ENCODE measurements at places on chromosomes 7 and 10.

DNA sequence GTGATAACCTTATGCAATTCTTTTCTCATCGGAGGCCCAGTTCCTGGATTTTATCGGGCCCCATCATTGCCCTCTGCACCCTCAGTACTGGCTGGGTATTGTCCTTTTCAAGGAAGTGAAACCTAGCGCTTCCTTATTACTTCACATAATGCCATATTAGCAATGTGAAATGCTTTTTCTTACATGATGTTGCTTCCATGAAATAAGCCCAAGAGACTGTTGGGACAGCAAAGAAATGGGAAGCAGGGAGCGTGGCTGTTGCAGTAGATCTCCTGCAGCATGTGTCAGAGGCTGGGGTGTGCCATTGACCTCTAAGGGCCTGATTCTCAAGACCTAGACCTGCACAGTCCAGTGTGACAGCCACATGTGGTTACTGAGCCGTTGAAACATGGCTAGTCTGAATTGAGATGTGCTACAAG lies 8.1 kb downstream of the CHN2 start:
- no peak for DNase-seq

DNA sequence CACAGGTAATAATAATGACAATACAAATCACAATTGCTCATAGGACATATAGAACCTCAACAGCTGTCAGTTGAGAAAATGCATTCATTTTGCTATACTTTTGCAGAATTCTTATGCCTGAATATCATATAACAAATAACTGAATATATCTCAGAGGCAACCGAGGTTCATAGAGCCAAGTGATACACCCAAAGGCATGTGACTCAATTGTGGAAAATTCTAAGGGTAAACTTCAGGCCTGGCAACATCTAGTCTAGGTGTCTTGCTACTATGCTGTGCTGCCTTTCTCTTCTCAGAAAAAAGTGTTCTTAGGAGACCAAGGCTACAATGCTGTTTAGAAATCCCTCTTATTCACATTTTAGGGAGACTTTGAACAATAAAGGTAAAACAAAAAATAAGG lies 270.7 kb downstream of the BAMBI start:
- DNase-seq, result no peak

DNA sequence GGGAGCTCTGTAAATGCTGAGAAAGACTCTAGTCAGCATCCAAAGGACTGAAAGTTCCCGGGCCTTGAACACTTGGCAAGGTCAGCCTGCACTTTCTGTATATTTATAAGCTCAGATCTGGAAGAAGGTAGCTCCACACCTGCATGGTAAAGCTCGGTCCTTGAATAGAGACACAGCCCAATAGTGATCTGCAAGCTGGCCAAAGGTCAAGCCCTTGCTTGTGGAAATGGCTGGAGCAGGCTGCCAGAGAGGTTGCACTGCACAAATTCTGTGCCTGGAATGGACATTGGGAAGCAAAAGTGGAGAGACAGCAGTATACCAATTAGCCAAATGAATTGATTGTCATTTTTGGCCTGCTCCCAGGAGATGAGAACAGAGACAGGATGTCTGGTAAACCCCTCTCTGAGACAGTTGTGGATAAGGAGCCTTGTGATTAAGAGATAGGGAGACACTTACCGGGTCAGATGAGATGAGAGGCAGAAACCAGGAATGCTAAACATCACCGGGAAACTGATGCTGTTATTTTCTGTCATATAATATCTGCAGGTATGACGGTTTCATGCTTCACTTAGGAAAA lies 8.0 kb upstream of the FRA10AC1 start:
- DNase-seq, result peak; percentile 31

- no peak for DNase-seq
Measured at GRCh38 chr7:4759211-4759610, 16.2 kb upstream of the AP5Z1 start.

DNA sequence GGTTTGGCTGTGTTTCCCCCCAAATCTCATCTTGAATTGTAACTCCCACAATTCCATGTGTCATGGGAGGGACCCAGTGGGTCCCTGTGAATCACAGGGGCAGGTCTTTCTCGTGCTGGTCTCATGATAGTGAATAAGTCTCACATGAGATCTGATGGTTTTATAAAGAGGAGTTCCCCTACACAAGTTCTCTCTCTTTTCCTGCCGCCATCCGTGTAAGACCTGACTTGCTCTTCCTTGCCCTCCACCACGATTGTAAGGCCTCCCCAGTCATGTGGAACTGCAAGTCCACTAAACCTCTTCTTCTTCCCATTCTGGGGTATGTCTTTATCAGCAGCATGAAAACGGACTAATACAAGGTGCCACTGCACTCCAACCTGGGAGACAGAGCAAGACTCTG lies 329.2 kb downstream of the TNS3 start:
- DNase-seq, result no peak

- no peak for DNase-seq
Measured at GRCh38 chr7:139674341-139674740, 103.5 kb downstream of the HIPK2 start.

DNA sequence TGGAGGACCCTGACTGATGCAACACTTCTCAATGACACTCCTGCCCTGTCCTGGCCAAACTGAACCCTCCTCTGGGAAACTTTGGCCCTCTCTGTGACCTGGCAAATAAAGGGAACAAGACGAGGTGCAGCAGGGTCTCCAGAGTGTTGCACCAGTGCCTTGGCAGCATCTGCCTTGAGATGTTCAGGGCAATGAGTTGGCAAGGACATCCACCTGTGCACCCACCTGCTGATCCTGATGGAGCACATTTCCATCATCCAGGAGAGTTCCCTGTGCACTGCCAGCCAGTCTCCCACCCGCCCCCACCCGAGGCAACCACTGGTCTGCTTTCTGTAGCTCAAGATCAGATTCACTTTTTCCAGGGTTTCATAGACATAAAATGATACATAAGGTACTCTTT lies 407.4 kb downstream of the GRID1 start:
- DNase-seq, result no peak

- no peak for DNase-seq
Measured at GRCh38 chr7:37441386-37441760, 7.3 kb downstream of the ELMO1 start.

DNA sequence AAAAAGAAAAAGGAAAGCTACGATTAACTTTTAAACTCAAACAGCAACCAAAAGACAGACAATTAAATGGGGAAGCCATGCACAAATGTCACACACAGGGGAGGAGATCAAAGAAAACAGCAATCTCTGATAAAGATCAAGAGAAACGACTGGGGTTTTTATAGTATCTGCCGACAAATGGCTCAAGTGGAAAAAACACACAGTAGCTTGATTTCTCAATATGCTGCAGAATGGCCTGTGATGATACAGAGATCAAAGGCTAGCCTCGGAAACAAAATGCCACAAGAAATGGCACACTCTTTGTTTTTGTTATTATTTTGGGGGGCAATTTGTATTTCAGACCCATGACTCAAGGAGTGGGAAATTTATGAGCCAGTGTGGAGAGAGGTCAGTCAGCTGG lies 126.1 kb downstream of the TEX36 start:
- DNase-seq, result no peak

DNA sequence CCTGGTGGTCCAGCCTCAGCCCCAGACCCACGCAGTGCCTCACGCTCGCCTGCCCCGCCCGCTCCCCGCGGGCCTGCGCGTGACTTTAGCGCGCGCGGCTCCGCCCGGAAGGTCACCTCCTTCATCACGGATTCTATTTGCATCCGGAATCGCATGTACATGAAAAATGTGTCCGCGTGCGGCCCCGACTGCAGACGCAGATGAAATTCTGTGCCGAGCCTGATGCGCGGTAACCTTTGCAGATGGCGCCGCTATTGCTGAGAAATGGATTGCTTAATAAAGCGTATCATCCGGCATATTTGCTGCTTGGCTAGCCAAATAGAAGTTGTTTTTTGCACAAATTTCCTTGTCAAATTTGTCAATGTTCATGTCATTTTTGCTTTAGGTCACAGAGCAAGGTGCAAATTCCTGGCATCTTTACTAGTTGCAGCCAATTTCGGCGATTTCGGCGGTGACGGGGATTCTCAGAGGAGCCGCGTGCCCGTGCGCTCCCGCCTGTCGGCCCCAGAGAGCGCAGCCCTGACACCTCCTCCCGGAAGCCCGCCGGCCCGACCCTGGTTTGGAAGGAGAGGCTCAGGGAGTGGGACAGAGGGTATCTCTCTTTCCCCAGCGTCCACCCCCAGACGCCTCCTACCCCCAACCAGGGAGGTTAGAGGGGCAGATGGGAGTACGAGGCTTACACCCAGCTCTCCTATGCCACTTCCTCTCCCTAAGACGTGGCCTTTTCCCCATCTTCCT lies 85.9 kb upstream of the PAX2 start:
- DNase-seq, result no peak

DNA sequence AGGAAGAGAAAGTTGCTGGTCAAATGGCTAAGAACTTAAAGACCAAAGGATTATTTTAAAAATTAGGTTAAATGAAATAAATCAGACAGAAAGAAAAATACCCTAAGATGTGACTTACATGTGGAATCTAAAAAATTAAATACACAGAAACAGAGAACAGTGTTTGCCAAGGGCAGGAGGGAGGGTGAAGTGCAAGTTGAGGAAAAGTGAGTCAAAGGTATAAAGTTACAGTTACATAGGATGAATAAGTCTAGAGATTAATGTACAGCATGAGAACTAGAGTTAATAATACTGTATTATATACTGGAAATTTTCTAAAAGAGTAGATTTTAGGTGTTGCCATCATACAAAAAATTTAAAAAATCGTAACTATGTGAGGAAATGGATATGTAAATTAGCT lies 146.3 kb downstream of the MDFIC start:
- DNase-seq, result no peak

GRCh38 chr10:62810156-62810902 lies 5.8 kb downstream of the ADO start:
- DNase-seq, result no peak

DNA sequence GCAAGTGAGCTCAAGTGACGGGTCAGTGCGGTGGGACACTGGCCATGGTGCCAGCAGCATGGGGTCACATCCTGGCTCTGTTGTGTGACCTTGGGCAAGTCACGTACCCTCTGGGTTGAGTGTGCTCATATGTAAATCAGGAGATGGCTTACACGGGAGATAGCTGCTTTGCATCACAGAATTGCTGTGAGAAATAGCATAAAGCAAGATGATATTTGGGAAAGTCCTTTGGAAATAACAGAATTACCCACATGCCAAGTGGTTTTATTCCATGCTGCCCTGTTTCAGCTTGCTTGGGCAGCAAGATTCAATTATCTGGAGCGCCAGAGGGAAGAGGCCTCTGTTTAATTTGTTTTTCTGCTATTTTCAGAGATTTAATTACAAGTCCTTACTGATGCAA lies 48.9 kb downstream of the LYZL2 start:
- no peak for DNase-seq

DNA sequence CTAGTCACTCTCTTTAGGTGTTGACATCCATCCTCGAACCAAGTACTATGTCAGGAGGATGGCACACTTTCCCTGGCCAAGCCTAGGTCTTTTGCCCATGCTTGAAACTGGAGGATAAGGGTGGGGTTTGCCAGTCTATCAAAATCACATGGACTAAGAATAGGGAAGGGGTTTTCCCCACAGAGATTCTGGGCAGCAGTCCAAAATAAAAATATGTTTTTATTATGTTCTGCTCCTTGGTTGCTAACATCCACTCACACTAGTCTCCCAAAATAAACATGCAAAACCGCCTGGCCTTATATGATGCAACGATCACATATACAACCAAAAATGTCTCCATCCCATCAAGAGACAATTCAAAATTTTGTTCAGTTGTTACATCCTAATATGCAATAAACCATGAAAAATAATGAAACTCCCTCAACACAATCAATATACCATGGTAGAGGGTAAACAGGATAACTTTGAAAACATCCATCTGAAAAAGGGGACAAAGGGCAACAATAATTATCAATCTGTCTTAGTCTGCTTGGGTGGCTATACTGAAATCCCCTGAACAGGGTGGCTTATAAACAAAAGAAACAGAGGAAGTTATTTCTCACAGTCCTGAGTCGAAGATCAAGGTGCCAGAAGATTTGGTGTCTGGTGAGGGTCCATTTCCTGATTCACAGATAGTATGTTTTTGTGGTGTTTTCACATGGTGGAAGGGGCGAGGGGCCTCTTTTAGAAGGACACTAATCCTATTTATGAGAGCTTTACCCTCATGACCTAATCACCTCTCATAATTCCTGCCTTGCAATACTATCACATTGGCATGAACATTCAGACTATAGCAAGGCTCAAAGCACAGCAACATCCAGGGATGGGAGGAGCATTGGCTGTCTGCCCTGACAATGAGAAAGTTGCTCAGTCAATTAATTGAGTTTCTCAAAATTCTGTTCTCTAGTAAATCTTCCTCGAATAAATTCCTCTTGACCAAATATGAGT lies 159.3 kb downstream of the ETV1 start:
- DNase-seq, result no peak

- no peak for DNase-seq
Measured at GRCh38 chr10:132664407-132664806, 121.5 kb downstream of the NKX6-2 start.
